ENCODE measurements at places on chromosomes 3 and 15.

- DNase-seq = no peak
Observed at GRCh38 chr15:101675796-101676582, 23.8 kb upstream of the TM2D3 start.

DNA sequence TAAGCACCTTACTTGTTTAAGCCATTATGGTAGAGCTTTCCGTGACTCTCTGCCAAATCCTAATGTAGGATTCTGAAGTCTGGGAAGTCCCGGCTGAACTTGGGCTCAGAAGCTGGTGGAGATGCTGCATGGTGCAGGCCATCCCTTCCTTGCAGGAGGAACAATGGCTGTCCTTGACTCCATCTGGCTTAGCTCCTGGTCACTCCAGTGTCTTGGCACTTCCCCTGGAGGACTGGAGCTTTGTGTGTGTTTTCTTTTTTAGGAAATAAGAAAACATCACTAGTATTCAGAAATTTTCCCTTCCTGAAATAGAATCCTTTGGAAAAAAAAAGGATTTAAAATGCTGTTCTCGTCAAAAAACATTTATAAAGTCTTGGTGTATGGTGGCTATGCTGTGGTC, 209.3 kb upstream of the ROPN1 start:
- DNase-seq = no peak

- DNase-seq = no peak
Observed at GRCh38 chr3:47908744-47909143, 105.8 kb downstream of the DHX30 start.

DNA sequence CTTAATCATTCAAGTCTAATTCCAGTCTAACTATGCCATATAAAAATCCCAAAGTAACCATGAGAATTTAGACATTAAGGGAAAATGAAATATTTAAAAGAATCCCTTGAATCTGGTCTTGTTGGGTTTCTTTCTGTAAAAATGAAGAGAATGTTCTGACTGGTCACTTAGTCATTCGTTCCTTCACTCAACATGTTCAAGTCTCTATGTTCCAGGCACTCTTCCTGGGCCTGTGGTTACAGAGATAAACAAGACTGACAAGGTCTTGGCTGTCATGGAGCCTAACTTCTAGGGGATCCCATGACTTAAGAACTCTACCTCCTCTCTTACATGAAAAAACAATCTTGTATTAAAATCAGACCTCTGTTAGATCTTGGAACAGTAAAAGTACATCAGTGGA, 638.6 kb upstream of the TBL1XR1 start:
- no peak for DNase-seq

- peak; percentile 80 for DNase-seq
Observed at GRCh38 chr3:184261270-184261853, at the start of gene CAMK2N2. TSS of gene CAMK2N2 (minus strand) at chr3:184261553. CDS start at chr3:184261285, 268 bp downstream.

DNA sequence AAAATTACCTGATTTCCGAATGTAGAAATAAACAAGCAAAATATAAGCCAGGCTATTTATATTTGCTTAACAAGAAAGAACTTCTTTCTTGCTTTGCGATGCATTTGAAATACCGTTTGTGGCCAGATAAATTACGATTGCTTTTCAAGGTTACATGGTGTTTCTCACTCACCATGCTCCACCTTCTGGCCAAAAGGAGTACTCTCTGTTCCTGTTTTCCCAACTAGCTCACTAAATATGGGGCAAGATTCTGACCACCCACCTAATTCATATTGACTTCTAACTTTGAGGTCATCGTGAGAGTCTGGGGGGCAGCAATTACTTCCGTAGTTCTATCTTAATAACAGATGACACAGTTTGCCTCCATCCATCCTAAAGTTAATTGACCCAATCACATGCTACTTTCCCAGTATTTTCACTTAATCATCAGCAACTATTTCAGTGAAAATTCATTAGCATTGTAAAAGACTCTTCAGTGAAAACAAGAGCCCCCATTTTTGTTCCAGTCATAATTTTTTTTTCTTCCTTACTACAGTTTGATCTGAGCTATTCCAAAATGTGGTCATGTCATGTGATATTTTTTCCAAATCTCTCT, 25.9 kb downstream of the ACP3 start:
- no peak for DNase-seq

DNA sequence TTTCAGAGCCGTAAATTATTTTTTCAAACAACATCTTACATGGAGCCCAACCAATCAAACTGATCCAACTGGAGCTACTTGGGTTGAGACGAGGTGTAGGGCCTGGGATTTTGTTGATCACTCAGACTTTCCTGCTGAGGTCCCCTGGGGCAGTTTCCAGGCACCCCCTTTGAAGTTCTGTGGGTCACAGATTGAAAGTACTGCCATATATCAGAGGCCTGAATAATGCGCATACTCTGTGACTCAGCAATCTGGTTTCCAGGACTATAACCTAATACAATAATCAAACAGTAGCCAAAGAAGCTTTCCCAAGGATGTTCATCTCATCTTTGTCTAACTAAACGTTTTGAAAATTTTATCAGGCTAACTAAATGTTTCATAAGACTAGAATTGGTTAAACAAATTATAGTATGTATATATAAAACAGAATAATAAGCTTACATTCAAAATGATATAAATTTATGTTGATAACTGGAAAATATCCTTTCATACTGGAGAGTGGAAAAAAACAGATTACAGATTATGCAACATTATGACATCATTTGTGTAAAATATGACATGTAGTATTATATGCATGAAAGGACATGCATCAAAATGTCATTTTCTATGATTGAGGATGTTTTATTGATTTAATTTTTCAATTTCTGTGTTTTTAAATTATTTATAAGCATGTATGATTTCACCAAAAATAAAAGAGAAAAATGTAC, 617.1 kb downstream of the NTRK3 start:
- DNase-seq = no peak

DNA sequence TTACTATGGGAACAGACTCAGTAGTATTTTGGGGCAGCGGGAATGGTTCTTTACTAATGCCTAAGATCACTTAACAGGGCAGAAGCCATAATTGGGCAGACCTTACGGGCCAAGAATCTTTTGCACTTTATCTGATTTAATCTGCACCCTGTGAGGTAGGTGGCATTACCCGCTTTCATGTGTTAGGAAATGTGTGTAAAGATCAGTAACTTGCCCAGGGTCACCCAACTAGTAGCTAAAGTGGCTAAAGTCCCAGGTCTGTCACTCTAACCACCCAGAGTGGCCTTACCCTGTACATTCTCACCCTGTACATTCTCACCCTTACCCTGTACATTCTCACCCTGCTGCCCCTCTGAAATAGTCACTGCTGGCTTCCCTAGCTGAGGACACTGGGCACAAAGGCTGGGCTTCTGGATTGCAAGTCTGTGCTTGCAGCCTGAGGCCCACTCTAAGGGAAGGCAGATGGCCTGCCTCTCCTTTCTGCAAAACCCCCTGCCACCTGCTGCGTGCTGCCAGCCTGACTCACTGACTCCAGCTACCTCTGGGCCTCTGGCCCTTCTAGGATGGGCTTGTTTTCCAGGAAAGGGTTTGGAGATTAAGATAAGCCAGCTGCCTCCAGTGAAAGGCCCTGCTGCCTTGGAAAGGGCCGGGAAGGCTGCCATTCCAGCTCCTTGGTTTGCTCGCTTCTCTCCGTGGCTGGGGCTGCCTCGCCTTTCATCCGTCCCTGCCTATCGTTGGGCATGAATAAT, 37.5 kb upstream of the MYZAP start:
- DNase-seq = peak; percentile 84

- no peak for DNase-seq
Observed at GRCh38 chr15:44802336-44802735, 66.0 kb downstream of the TRIM69 start.

GRCh38 chr3:60743631-60744164, 507.6 kb downstream of the FHIT start:
- DNase-seq = no peak

All from RWPE2 (cell line).